ENCODE measurements at places on chromosomes 12 and 14.

DNA sequence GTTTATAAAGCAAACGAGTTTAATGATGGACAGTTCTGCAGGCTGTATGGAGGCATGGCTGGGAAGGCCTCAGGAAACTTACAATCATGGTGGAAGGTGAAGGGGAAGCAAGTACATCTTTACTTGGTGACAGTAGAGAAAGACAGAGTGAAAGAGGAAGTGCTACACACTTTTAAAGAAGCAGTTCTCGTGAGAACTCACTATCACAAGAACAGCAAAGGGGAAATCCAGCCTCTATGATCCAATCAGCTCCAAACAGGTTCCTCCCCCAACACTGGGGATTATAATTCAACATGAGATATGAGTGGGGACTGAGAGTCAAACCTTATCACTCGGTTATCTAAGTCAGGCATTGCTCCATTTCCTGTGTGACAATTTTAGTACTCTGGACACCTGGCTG is 189.9 kb upstream of the CNTN1 start:
- no peak for DNase-seq

GRCh38 chr14:21199611-21200560 is 44.0 kb upstream of the OR5AU1 start:
- DNase-seq, result no peak

DNA sequence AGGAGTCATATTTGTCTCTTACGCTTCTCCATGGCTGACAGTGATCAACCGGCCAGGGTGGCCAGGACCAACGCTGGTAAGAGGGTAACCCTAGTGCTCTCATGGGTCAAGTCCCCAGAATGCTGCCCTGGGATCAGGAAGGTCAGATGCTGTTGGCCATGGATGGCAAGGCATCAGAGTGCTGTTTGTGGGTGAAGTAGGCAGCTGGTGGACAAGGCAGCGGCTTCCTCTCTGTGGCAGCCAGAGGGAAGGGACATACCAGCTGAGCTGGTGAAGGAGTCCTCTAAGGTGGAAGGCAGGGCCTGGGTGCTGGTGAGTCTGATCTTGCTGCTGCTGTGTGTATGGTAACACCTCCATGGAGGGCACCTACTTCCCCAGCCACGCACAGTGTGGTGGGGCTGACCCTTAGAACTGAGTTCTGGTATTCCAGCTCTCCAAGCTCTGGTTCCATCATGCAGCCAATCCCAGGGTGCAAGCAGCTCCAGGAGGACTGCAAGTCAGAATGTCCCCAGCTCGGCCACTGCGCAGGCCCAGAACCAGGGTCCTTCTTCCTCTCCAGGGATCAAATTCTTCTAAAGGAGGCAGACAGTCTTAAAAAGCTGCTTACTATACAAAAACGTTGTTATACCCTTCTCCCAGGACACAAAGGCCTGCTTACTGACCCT is 13.4 kb upstream of the SMOC1 start:
- no peak for DNase-seq

DNA sequence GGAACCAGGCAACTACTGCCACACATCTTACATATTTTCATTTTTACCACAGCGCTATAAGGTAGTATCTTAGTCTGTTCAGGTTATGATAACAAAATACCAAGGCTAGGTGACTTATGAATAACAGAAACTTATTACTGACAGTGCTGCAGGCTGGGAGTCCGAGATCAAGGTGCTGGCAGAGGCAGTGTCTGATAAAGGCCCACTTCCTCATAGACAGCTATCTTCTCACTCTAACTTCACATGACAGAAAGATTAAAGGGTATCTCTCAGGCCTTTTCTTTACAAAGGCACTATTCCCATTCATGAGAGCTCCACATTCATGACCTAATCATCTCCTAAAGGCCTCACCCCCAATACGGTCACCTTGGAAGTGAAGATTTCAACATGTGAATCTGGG is 59.8 kb upstream of the MDM1 start:
- no peak for DNase-seq

DNA sequence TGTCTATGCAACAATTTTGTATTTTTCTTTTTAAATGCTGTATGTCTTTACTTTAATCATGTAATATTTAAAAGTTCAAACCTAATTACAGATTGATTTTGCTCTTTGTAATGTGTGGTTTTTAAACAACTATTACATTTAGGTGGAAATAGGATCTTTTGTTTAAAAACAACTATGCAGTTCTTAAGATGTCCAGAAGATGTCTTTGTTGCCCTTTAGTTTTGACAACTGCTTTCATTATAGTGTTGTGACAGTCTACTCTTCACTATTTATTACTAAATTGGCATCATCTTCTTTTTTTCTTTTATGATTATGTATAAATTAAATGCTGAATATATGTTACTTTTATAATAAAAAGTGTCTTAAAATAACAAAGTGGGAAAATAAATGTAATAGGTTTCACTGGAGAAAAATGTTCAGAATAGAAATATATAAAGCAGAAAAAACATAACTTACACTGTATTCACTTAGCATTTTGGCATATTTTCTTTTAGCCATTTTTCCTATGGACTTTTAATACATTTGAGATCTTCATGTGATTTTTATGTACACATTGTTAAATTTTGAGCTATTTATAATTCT is 27.1 kb upstream of the PCNX4 start:
- DNase-seq, result no peak

- no peak for DNase-seq
Measured at GRCh38 chr12:107634530-107634929, 51.1 kb upstream of the PWP1 start.

DNA sequence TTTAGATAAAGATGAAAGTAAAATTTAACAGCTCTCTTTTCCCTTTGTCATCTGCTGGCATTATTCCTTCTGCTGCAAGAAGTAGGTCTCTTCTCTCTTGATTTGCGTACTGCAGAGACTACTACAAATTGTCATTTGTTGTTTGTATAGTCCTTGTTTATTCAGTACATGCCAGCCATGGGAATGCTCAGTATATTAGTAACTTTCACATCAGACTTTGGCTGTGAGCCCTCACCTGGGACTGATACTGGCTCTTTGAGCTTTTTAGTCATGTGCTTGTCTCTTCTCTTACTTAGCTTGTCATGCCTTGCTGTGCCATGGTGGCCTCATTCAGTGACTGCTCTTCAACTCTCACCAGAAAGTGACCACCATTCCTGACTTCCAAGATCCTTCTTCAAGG is 169.8 kb downstream of the PRKCH start:
- no peak for DNase-seq

GRCh38 chr14:93095742-93096510 is 19.8 kb downstream of the ITPK1 start:
- DNase-seq, result no peak

GRCh38 chr12:8996682-8997405 is 7.5 kb downstream of the KLRG1 start:
- DNase-seq, result no peak

DNA sequence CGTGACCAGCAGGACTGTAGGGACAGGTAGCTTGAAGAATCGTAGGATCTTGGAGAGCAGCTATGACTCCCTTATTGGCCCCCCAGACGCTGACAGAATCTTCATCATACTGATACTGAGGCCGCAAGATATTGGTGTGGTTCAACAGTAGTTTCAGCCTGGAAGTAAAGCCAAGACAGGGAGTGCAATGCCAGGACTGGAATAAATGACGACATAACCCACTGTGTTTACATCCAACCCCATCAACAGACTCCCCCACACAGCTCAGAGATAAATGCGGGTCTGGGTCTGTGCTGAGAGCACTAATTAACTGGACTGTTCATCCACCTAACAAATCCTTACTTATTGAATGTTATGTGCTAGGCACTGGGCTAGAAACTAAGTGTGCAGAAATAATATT is 16.6 kb downstream of the NOXRED1 start:
- DNase-seq, result no peak

GRCh38 chr14:95918466-95918865 is 41.8 kb downstream of the TUNAR start:
- DNase-seq, result no peak

- DNase-seq, result no peak
Measured at GRCh38 chr14:88128816-88129215, 123.9 kb downstream of the GPR65 start.

DNA sequence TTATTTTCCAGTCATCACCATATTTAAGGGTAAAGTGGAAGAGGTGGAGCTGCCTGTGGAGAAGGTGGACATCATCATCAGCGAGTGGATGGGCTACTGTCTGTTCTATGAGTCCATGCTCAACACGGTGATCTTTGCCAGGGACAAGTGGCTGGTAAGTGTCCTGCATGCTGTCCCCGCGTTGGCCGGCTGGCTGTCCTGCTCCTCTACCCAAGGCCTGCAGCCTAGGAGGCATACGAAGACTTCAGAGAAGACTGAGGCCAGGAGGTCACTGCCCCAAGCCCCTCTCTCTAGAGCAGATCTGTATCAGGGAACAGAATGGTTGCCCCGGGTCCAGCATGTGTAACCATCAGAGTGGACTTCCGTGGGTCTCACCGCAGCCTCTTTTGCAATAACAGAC is 77.7 kb downstream of the PRMT8 start:
- DNase-seq, result no peak

- no peak for DNase-seq
Measured at GRCh38 chr12:51848841-51849735, 570 bp upstream of the FIGNL2 start.

DNA sequence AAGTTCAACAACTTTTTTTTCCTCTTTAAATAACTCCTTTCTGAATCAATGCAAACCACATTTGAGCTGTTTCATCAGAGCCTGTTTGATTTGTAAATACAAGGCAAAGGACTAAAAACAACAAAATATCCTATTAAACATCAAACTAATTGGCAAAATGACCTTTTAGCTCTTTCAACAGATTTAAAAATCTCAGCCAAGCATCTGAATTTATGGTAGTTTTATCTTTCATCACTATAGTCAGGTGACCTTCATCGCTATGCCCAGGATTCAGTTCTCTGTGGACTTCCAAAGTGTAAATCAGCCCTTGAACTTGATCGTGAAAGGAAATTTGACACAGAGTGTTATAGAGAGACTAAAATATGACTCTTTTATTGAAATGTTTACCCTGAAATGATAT is 1554.5 kb upstream of the FLRT2 start:
- DNase-seq, result no peak

DNA sequence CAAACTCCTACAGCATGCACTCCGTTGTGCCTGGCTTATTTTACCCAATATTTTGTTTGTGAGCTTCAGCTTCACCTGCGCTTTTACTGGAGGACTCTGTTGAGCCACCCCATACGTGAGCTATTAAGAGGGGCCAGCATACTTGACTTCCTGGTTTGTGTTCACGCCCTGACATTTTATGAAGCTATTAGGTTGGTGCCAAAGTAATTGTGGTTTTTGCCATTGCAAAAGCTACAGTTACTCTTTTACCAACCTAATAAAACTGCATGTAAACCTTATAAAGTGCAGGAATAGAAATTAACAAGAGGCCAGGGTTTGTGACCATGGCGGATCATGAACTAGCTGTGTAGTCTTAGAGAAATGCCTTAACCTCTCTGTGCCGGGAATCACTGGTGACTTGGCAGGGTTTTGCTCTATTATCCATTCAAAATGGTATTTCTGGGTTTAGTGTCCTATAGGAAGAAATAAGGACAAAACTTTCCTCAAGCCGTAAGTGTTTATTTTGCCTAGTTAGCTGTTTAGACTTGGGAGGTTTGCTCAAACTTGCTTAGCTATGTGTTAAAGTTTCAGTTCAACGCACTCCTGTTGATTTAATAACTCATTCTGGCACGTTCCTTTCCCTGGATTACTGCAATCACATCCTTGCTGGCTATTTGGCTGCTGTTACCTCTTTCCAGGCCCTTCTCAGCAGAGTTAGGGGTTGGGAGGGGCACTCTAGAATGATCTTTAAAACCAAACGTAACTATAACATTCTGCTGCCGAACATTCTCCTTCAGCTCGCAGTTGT is 1027.6 kb downstream of the BCL11B start:
- no peak for DNase-seq

GRCh38 chr12:5220835-5221234 is 177.2 kb downstream of the KCNA5 start:
- no peak for DNase-seq

DNA sequence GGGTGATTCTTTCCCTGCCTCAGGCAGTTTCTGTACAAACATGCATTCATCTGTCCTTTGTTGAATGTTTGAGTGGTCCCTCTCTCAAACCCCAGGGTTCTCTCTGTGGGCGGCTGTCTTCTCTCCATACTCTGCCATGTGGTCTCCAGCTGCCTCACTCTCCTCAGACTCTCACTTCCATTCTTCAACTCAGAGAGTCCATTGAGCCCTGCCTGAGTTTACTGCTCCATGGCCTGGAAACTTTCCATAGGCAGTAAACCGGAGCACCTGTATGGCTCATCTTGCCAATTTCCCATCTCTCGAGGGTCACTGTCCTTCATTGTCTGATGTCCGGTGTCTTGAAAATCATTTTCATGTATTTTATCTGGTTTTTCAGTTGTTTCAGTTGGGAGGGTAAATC is 11.3 kb downstream of the C14orf132 start:
- DNase-seq, result no peak

GRCh38 chr12:13060581-13060980 is 16.4 kb downstream of the FAM234B start:
- no peak for DNase-seq

DNA sequence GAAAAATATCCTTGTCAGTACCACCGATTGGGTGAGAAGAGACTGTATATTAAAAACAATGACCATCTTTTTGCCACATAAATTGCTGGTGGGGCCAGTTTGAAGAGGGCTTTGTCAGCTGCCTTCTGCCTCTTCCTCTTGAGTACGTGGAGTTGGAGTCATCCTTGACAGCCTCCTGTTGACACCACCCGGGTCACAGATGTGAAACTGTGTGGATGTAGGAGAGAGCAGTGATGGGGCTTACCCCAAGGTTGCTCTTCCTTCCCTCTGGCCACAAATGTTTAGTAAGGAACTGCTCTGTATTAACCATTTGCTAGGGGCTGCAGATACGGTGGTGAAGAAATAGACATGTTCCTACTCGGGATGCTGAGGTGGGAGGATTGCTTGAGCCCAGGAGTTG is 12.2 kb downstream of the PTPN11 start:
- no peak for DNase-seq

DNA sequence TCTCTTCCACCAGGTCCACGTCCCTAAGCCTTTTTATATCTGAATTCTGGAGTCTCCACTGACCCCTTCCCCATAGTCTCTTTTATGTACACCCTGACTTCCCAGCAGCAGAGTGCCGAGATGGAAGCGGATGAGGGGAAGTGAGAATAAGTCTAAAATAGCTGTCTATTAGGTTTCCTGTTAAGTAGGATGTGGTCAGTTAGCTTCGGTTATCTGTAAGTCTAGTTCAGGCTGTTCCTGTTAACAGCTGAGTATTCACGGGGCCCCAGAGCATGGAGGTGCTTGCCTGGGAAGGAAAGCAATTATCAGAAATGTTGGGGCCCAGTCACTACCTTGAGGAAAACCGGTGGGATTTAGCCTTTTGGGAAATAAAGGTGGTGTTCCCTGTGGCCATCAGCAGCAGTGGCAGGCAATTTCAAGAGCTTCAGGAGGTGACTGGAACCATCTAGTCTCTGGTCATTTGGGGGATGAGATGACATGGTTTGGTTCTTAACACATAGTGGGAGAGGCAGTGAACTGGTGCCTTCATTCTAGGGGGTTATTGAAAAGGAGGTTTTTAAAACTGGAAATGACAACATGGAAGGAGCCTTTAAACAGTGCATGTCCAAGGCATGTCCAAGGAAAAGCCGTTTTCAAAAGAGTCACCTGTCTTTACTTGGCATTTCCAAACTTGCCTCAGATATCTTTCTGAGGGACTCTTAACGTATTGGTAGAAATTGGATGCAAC is 21.8 kb downstream of the CHST11 start:
- DNase-seq, result no peak
